ENCODE measurements at places on chromosomes 2 and 18. TPM values are rescaled to one million over a fixed set of nuclear protein-coding genes. Genes with fewer than 3 reads are reported as not detected.

DNA sequence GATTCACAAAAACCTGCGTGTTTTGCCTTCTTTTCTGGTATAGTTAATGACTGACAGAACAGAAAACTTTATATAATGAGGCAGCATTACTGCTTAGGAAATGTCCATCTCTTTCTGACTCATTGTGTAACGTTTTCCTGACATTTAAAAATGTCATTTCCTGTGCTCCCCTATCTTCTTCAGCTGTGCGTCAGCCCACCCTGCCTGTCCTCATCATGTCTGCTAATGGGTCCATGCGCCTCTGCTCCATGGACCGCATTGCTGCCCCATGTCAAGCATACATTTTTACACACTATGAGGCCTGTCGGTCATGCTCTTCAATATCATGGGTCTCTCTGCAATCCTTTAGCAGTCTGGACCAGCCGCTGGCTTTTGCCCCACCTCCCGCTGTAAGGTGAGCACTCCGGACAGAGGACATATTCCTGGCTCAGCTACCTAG lies 234.3 kb downstream of the CDCA7 start:
- peaks cover 6% of the 10 kb centered on the region for H3K4me1 ChIP-seq
- H3K27me3 ChIP-seq: no peaks in the 10 kb centered on the region
- no peak for DNase-seq
- no peak overlapping the region for H3K4me3 ChIP-seq

Gene MAP3K20
- 4.4 TPM for polyA plus RNA-seq

- H3K27me3 ChIP-seq: no peaks in the 10 kb centered on the region
- H3K27ac ChIP-seq: peak within 1 kb of the TSS; percentile 98
- no peaks in the 10 kb centered on the region for H3K36me3 ChIP-seq
- peak within 1 kb of the TSS; percentile 45 for H3K4me3 ChIP-seq
- DNase-seq: peak; percentile 80
Observed at GRCh38 chr2:188291617-188292347, at the start of gene GULP1. Gene GULP1 (plus strand): TSS chr2:188291874. CDS start chr2:188477703, 185,829 bp downstream.

DNA sequence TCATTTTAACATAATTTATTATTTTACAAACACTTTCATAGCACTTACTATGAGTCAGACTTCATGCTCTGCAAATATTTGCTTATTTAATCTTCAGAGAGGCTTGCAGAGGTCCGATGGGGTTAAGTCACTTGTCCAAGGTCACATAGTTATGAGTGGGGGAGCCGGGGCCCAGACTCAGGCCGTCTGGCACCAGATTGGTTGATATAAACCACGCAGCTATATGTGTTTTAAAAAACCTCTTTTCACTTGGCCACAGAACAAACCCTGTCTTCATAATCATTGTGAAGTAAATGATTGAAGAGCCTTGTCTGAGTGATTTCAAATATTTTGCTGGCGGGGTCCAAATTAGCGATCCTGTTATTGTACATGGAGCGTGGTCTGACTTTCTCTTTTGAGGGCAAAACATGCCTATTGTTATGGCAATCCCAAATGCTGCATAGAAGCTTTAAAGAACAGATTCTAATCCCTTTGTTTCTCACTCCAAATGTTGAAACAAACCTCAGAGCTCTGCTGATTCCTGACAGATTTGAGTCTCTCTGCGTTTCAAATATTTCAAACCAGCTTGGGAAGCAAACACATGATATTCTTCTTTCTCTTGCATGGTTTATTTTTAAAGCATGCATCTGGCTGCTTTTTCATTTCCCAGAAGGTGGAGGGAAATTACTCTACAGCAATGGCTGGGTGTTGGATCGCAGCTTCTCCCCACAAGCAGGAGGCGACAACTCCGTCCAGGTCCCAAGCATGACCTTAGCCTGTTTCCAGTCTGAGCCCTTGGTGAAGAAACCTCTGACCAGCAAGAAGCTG lies 142.4 kb downstream of the DDX1 start:
- DNase-seq: no peak
- no peaks in the 10 kb centered on the region for H3K36me3 ChIP-seq
- no peak overlapping the region for H3K4me3 ChIP-seq

Gene AQP12B
- polyA plus RNA-seq: 217 TPM

DNA sequence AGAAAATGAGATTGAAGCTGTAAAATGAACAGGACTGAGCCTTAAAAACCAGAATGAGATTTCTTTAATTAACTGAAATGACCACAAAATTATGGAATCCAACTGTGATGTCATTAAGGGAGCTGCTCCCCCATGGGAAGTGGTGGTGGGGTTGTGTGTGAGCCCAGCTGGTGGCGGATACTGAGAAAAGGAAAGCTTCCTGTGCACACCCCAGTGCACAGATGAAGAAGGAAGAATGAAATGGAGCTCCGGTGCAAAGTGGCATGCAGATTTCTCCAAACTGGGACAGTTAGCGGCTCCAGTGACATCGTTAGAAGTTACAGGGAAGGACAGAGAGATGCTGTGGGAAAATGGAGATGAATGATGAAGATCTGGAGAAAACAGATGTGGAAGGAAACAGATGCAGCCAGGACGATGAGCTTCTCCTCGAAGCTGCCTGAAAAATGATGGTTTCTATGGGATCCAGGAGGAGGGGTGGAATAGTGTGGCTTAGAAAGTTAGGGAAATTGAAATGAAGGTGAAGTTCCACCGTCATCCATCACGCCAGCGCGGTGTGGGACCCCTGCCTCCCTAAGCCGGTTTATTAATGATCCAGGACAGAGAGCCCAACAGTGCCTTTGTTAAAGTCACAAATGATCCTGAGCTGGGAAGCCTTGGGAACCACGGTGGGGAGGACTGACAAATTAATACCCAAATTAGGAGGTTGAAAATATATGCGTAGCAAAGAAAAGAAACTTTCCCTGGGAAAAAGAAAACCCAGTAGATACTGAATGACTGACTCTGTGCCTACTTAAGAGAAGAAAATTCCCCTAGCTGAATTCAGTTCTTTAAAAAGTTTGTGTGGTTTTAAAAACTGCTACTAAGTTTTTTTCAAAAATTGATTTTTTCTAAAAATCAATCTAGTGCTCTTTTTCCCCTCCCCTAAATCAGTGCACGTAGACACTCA lies 77.2 kb downstream of the TSN start:
- no peaks in the 10 kb centered on the region for H3K36me3 ChIP-seq
- H3K4me1 ChIP-seq: no peaks in the 10 kb centered on the region

Gene ALS2
- 4.8 TPM for polyA plus RNA-seq

GRCh38 chr2:186950694-186951093 lies 101.7 kb upstream of the ZSWIM2 start:
- H3K27ac ChIP-seq: no peak overlapping the region
- no peaks in the 10 kb centered on the region for H3K4me1 ChIP-seq
- H3K36me3 ChIP-seq: no peaks in the 10 kb centered on the region

- H3K27ac ChIP-seq: no peak overlapping the region
- H3K36me3 ChIP-seq: no peaks in the 10 kb centered on the region
- no peaks in the 10 kb centered on the region for H3K27me3 ChIP-seq
- no peaks in the 10 kb centered on the region for H3K4me1 ChIP-seq
- no peak for DNase-seq
Observed at GRCh38 chr18:50396005-50396660, 21.3 kb downstream of the SKA1 start.

GRCh38 chr2:73536133-73536840 lies 105.9 kb downstream of the NAT8 start:
- H3K27ac ChIP-seq: no peak overlapping the region
- no peaks in the 10 kb centered on the region for H3K4me1 ChIP-seq
- H3K27me3 ChIP-seq: no peaks in the 10 kb centered on the region
- DNase-seq: no peak
- H3K4me3 ChIP-seq: no peak overlapping the region

GRCh38 chr2:12196495-12196894 lies 450.1 kb downstream of the LPIN1 start:
- no peak overlapping the region for H3K27ac ChIP-seq
- no peaks in the 10 kb centered on the region for H3K27me3 ChIP-seq
- no peaks in the 10 kb centered on the region for H3K36me3 ChIP-seq
- DNase-seq: no peak
- no peak overlapping the region for H3K4me3 ChIP-seq

Gene SPR
- 38.8 TPM for polyA plus RNA-seq

- H3K27ac ChIP-seq: no peak overlapping the region
- H3K4me1 ChIP-seq: no peaks in the 10 kb centered on the region
- no peaks in the 10 kb centered on the region for H3K27me3 ChIP-seq
- DNase-seq: no peak
Observed at GRCh38 chr2:80255918-80256781, 48.4 kb downstream of the LRRTM1 start.

GRCh38 chr2:109209412-109209811 lies 80.4 kb downstream of the SH3RF3 start:
- H3K4me1 ChIP-seq: no peaks in the 10 kb centered on the region
- H3K27ac ChIP-seq: peak overlapping the region; percentile 47
- no peak overlapping the region for H3K4me3 ChIP-seq
- no peaks in the 10 kb centered on the region for H3K36me3 ChIP-seq

GRCh38 chr2:176114120-176114929 lies 2.3 kb upstream of the HOXD10 start:
- no peak overlapping the region for H3K27ac ChIP-seq
- no peaks in the 10 kb centered on the region for H3K4me1 ChIP-seq
- no peak for DNase-seq
- no peaks in the 10 kb centered on the region for H3K36me3 ChIP-seq

- no peaks in the 10 kb centered on the region for H3K4me1 ChIP-seq
- no peaks in the 10 kb centered on the region for H3K27me3 ChIP-seq
- no peak overlapping the region for H3K27ac ChIP-seq
- no peaks in the 10 kb centered on the region for H3K36me3 ChIP-seq
- H3K4me3 ChIP-seq: no peak overlapping the region
Observed at GRCh38 chr2:49035481-49035880, 118.8 kb downstream of the FSHR start.

DNA sequence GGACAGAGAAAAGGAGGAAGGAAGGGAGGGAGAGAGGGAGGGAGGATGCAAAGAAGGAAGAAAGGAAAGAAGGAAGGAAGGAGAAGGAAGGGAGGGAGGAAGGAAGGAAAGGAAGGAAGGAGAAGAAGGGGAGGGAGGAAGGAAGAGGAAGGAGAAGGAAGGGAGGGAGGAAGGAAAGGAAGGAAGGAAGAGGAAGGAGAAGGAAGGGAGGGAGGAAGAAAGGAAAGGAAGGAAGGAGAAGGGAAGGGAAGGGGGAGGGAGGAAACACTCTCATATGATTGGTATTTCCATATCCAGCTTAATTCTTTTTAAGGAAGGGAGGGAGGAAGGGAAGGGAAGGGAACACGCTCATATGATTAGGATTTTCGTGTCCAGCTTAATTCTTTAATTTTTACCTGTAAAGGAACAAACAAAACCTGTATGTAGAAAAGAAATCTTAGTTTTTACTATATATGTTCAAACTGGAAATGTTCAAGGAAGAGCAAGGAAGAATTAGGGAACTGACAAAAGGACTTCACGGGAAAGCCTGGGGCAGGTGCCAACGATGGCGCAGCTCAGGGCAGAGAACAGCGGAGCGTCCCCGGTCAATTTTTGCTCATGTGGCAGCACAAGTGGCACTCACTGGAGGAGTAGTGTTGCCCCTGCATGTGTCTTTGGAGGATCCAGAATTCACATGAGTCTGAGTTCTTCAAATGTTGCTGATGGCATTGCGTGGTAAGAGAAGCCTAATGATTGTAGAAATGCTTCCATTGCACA lies 228.6 kb downstream of the ZNF516 start:
- H3K27ac ChIP-seq: no peak overlapping the region
- H3K27me3 ChIP-seq: no peaks in the 10 kb centered on the region
- H3K4me1 ChIP-seq: no peaks in the 10 kb centered on the region
- DNase-seq: no peak
- no peaks in the 10 kb centered on the region for H3K36me3 ChIP-seq
- no peak overlapping the region for H3K4me3 ChIP-seq

Gene PSMA8
- not detected for polyA plus RNA-seq

DNA sequence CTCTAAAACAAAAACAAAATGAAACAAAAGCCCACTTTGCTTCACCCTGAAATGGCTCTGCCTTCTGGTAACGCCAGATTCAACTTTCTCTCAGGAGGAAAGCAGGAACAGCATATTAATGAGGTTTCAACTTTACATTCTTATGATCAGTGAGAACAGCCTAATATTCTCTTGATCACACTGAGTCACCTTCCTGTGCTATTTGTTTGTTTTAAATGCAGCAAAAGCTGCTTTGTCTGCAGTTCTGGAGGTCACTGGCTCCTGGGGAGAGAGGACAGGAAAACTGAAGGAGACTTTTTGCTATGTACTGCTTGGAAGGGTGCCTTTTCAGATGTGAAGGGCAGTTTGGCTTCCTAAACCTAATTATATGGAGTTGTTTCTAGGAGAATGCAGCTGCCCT lies 48.1 kb downstream of the MAIP1 start:
- no peak overlapping the region for H3K4me3 ChIP-seq
- no peaks in the 10 kb centered on the region for H3K36me3 ChIP-seq
- H3K27ac ChIP-seq: no peak overlapping the region
- no peaks in the 10 kb centered on the region for H3K27me3 ChIP-seq
- H3K4me1 ChIP-seq: no peaks in the 10 kb centered on the region
- no peak for DNase-seq

DNA sequence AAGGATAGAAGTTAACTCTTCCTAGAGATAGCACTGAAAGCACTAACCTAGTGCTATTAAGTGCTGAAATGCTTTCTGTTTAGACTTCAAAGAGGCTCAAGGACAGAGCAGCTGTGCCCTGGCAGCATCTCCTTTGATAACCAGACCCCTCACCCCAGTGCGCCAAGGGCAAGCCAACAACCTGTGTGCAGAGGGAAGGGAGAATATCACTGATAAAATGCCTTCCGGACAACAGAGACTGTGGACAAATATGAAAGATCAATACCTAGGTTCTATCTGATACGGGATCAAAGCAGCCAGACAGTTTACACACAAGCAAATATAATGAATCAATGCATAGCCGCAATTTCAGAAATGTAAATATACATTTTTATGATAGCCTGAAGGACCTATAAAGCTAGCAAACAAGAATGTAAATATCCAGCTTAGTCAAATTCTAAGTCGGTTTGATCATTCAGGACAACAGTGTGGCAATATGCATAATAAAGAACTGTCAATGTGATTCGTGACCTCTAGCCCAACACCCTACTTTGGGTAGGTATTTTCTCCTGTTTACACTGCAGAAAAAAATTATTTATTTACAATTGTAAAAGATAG lies 91.8 kb upstream of the RFX8 start:
- no peak overlapping the region for H3K27ac ChIP-seq
- H3K4me3 ChIP-seq: no peak overlapping the region
- H3K4me1 ChIP-seq: no peaks in the 10 kb centered on the region

Gene ELOA2
- not detected for polyA plus RNA-seq

DNA sequence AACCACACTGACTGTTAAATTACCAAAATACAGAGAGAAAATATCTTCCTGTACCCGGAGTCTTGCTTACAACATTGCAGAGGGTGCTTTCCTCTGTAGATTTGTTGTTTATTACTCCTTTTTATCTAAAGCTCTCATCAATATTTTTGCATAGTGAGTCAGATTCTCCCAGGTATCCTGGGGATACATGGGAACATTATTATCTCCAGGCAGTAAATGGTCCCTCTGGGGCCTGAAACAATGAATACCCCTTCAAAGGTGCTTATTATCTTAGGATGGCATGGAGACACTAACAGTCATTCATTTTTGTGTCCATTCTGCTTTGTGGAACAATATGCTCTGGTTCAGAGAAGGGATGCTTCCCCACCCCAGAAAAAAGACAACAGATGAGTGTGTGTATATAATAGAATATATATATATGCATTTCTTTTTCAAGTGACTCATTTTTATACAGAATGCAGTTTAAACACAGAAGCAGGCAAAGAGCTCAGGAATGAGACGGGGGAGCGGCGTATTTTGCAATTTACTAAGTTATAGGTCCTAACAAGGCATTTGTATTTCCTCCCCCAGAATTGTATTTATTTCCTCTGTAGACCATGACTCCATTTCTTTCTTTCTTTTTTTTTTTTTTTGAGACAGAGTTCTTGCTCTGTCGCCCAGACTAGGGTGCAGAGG lies 424.8 kb upstream of the ZEB2 start:
- H3K27me3 ChIP-seq: no peaks in the 10 kb centered on the region
- H3K4me1 ChIP-seq: no peaks in the 10 kb centered on the region
- no peak for DNase-seq
- no peak overlapping the region for H3K27ac ChIP-seq
- no peaks in the 10 kb centered on the region for H3K36me3 ChIP-seq
- no peak overlapping the region for H3K4me3 ChIP-seq

Gene PMAIP1
- 0.28 TPM for polyA plus RNA-seq

Gene ONECUT2
- 1.7 TPM for polyA plus RNA-seq

All from pancreas (tissue), 10 donors.